GM23248 (cell line): ENCODE measurements at places on chromosomes 7 and 10. TPM values are rescaled to one million over a fixed set of nuclear protein-coding genes. Genes with fewer than 3 reads are reported as not detected.

DNA sequence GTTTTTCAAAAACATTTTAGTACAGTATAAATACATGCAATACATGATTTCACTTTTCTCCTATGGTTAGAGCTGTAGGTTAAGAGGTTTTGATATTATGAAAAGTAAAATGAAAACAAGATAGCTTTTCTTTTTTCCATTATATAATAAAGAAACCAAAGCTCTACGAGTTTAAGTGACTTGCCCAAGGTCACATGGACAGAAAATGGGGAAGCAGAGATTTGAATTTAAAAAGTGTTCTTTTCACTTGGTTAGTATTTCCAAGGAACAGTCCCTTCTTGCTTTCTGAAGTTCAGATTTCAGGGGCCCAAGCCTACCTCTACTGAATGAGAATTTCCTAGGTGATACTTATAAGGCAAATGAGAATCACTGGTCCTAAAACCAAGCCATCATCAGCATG lies 13.2 kb upstream of the MAP3K8 start:
- no peak for DNase-seq

- DNase-seq: no peak
These were observed 231.3 kb downstream of the MDFIC start for GRCh38 chr7:115153176-115153575.

- no peak for DNase-seq
These were observed 870.5 kb downstream of the LRMDA start for GRCh38 chr10:76301950-76302349.

DNA sequence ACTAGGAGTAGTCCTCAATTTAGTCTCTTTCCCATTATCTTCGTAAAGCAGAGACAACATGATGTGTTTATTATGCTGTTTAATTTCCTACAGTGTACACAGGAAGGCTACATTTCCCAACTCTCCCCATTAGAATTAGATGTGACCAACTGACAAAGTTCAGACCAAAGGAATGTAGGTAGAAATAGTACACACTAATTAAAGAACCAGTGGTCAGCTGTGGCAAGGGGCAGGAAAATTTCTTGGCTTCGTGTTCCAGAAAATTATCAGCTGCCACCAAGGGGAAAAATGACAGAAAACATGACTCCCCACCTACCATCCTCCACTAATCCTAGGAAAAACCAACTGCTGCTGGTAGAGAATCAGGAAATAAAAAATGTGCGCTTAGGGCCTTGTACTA lies 125.6 kb downstream of the PPP1R3A start:
- DNase-seq: no peak

DNA sequence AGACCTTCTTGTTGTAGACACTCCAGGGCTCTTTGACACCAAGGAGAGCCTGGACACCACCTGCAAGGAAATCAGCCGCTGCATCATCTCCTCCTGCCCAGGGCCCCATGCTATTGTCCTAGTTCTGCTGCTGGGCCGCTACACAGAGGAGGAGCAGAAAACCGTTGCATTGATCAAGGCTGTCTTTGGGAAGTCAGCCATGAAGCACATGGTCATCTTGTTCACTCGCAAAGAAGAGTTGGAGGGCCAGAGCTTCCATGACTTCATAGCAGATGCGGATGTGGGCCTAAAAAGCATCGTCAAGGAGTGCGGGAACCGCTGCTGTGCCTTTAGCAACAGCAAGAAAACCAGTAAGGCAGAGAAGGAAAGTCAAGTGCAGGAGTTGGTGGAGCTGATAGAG lies 5.5 kb downstream of the GIMAP7 start:
- DNase-seq: no peak

DNA sequence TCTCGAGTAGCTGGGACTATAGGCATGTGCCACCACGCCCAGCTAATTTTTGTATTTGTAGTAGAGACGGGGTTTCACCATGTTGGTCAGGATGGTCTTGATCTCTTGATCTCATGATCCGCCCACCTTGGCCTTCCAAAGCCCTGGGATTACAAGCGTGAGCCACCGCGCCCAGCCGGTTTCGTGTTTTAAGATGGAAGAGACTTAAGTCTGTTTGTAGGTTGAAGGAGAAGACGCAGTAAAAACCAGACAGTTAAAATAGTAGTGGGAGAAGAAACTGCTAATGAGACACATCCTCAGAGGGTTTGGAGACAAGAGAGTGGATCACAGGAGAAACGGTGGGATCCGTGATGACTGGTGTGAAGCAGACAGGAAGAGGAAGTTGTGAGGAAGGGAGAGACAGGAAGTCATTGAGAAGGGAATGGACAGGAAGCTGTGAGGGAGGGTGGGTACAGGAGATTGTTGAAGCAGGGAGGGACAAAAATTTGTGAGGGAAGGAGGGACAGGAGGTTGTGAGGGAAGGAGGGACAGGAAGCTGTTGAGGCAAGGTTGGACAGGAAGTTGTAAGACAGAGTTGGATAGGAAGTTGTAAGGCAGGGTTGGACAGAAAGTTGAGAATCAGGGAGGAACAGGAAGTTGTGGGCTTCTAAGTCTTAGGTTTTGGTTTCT lies 115.5 kb downstream of the WDFY4 start:
- DNase-seq: no peak

DNA sequence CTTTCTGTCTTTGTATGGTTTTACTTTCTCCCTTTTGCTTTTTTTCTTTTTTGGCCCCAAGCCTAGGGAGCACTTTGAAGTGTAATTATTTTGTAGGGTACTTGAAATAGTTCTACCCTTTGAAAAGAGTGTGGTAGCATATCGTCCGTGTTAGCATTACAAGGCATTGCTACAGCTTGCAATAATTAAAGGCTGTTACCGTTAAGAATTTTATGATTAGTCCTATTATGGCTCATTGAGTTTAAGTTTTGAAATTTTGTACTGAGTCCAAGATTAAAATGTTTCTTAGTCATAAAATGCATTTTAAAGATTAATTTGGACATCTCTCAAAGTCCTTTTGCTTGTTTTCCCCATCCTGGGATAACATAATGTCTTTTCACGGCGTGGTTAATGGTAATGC lies 490.0 kb upstream of the LRRN3 start:
- no peak for DNase-seq

DNA sequence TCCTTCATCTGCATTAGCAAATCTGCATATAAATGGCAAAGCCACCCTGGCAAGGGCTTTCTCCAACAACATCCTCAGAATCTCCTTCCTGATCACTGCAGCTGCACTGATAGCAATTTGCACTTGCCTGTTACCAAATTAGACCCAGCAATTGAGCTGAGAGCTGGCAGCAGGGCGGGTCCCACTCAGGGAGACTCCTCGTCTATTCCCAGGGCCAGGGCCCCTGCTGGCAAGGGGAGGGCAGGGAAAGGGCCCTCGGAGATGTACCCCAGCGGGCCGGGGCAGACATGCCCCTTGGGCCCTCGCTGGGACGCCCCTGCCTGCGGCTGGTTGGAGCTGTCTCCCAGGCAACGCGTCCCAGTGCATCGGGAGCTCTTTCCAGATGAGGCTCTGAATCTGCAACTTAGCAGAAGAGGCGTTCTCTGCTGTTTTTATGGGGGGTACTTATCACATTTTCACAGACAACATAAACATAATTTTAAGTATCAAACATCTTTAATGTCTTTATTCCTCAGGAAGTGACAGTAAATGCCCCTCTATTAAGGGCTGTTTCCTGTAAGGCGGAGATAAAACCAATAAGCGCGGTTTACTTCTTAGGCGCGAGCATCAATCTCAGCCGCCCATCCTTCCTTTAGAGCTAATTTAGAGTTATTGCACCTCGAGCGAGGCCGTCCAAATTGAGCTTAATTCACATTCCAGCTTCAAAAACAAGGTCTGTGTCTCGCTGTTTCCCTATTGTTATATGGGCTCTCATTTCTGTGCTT lies 249.0 kb upstream of the PPP2R2D start:
- no peak for DNase-seq

- DNase-seq: no peak
These were observed 1043.5 kb downstream of the GATA3 start for GRCh38 chr10:9097991-9098306.

DNA sequence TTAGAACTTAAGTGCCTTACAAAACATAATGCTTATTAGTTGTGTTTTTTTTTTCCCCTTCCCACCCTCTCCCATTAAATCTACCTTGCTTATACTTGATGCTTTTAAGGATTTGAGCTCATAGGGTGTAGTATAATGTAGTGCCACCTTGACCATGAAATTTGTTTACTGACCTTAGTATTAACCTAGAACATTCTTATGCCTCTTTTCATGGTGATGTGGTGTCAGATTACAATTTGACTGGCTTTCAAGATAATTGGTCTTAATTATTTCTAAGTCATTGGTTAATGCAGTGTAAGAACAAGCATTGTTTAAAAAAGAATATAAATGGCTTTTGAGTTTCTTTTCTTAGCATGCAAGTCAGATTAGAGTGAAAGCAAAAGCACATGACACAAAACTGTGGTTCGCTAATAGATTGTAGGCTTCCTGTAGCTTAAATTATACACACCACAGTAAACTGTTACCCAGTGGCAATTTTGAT lies 61.8 kb downstream of the ADD3 start:
- DNase-seq: no peak

The HMX2 gene
- not detected in 2 replicates for total RNA-seq

The DNMBP gene
- total RNA-seq: 18.5 and 22.4 TPM in 2 replicates

The ACTR1A gene
- total RNA-seq: 109 and 134 TPM in 2 replicates

The TAS2R16 gene
- total RNA-seq: not detected in 2 replicates

The NPSR1 gene
- total RNA-seq: not detected in 2 replicates

The CHAT gene
- not detected in 2 replicates for total RNA-seq
